Fibroblast of lung (primary cell): ENCODE measurements at places on chromosomes 6 and 20.

DNA sequence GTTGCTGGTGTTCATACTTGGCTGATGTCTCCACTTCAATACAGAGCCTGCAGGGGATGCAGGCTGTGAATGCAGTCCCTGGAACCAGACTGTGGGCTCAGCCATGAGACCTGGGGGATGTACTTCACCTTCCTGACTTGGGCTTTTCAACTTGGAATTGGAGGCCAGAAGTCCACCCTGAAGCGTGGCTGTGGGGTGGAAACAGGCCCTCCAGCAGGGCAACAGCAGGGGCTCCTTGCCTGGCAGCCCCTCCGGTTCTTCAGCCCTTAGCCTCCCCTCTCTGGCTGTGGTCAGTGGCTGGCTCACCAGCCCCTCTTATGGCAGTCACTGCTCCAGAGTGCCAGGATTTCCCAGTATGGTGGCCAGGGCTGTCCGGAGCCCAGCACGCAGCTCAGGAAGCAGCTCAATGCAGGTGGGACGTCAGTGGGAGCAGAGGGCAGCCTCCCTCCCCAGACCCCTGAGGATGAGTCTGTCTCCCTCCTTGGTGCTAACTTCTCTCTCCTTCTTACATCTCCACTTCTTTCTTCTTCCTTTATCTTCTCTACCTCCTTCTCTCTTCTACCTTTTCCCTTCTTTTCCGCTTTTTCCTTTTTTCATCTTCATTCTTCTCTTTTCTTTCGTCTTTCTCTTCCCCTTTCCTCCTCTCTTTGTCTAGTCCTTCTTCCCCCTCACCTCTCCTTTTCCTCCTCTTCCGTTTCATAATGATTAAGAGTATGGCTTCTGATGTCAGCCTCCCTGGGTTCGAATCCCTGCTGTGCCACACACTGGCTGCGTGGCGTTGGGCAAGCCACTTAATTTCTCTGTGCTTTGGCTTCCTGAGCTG, 45.3 kb downstream of the SLC52A3 start:
- peaks cover 11% of the 10 kb centered on the region for H3K27me3 ChIP-seq
- no peaks in the 10 kb centered on the region for H3K4me1 ChIP-seq
- H3K4me3 ChIP-seq: no peak overlapping the region
- H3K27ac ChIP-seq: no peak overlapping the region

DNA sequence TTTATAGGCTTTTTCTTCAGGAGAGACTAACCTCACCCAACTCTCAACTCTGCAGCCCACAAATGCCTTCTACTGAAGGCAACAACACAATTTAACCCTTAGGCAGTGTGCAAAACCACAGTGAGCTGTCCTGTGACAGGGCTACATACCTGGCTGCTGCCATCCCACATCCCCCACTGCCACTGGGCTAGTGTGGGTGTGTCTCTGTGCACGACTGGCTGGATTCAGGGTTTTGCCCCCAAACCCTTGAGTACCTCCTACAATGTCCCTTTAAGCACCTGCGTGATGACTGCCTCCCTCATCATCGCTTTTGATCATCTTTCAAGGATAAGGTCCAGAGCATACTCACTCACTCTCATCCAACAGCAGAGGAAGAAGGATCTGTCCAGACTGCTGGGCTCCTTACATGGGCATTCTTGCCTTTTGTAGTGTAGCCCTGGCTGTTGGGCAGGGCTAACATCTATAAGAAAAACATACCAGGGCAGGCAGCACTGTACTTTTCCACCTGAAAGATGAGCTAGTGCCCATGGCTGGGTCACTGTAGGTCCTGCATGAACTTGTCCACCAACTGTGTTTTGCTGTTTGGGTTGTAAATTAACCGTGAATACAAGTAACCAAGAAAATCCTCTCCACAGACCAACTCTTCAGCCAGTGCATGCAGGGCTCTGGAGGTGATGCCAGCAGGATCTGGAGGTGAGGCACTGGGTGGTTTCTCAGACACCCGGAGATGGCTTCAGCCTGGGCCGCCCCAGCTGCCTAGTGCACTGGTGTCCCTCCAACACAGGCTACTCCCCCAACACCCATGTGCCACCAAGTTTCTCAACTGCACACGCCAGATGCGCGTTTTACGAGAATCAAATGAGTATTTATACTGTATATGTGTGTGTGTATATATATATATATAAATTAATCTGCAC, 45.2 kb downstream of the PLCG1 start:
- DNase-seq: no peak
- peaks cover 11% of the 10 kb centered on the region for H3K4me1 ChIP-seq
- H3K27ac ChIP-seq: no peak overlapping the region
- peaks cover 1% of the 10 kb centered on the region for H3K36me3 ChIP-seq
- H3K4me3 ChIP-seq: no peak overlapping the region

- no peaks in the 10 kb centered on the region for H3K27me3 ChIP-seq
- H3K4me3 ChIP-seq: no peak overlapping the region
- H3K4me1 ChIP-seq: no peaks in the 10 kb centered on the region
- no peak overlapping the region for H3K27ac ChIP-seq
- peaks cover 2% of the 10 kb centered on the region for H3K36me3 ChIP-seq
Observed at GRCh38 chr20:47300071-47300470, 56.4 kb downstream of the ZMYND8 start.

GRCh38 chr6:11448038-11448437, 89.5 kb upstream of the TMEM170B start:
- H3K4me1 ChIP-seq: no peaks in the 10 kb centered on the region
- no peak for DNase-seq
- H3K36me3 ChIP-seq: no peaks in the 10 kb centered on the region

DNA sequence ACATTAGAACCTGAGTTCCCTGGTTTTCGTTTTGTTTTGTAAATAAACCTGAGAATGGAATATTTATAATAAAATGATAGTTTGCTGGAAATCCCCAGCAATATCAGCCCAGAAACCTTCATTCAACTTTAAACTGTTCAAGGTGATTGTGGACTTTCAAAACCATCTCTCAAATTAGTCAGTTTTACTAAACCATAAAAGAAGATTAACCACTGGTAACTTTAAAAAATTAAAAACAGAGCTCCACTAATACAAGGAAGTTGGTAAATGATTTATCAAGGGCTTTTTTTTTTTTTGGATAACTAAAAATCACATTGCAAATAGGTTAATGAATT, 10.0 kb downstream of the MBOAT1 start:
- no peak overlapping the region for H3K4me3 ChIP-seq
- H3K27ac ChIP-seq: no peak overlapping the region
- no peaks in the 10 kb centered on the region for H3K36me3 ChIP-seq

DNA sequence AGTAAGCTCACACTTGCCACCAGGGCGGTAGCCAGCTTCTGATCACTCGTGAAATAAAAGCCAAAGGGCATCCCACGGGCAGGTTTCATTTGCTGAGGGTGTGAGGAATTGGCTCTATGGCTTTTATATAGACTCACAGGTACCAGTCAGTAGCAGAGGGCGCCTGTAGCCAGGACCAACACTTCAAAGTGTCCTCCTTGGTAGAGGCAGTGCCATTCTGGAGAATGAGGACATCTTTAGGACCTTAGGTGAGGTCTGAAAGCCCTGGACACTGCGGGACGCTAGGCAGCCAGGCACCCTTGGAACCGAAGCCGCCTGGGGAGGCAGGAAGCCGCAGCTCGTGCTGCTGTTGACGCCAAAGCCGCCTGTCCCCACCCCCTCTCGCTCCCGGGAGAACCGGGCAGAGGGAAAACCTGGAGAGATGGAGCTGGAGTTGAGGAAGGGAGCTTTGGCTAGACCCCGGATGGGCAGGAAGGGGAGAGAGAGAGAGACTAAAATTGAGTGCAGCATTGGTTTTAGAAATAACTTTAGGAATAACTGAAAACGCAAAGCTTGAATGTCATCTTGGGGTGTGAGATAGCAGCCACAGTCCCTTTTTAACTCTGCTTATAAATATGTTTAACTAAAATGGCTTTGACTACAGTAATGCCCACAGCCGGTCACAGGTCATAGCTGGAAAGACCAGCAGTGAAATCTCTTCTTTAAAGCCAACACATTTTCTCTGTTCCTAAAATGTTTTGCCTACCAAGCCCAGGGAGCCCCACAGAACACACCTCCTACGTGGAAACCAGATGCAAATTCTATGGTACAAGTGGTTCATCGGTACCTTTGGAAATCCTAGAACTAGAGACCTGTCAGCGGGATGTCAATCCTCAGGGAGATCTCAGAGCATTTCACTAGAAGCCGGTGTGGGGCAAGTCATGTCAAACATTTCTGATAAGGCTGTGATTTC, 128.5 kb upstream of the CDYL start:
- H3K27me3 ChIP-seq: no peaks in the 10 kb centered on the region
- H3K4me1 ChIP-seq: no peaks in the 10 kb centered on the region
- peak overlapping the region; percentile 16 for H3K27ac ChIP-seq
- no peaks in the 10 kb centered on the region for H3K36me3 ChIP-seq

GRCh38 chr20:33188421-33188820, 20.5 kb downstream of the BPIFA2 start:
- no peak for DNase-seq
- no peaks in the 10 kb centered on the region for H3K27me3 ChIP-seq
- H3K4me3 ChIP-seq: no peak overlapping the region
- H3K36me3 ChIP-seq: no peaks in the 10 kb centered on the region
